ENCODE measurements at places on chromosomes 5 and 9. TPM values are rescaled to one million over a fixed set of nuclear protein-coding genes. Genes with fewer than 3 reads are reported as not detected.

The TRIM36 gene
- total RNA-seq, result 1.8 TPM

The RNF44 gene
- total RNA-seq, result 6.1 TPM

The C1QTNF2 gene
- total RNA-seq, result not detected

The PCDHB9 gene
- total RNA-seq, result not detected

Data from placental pericyte (primary cell).